ENCODE measurements at places on chromosomes 3 and 15.
A peak's percentile ranks its signal among the peaks of the same experiment; 100 is the strongest.

- DNase-seq: no peak
Measured at GRCh38 chr3:160754371-160754854, 1.6 kb upstream of the PPM1L start.

- DNase-seq: no peak
Measured at GRCh38 chr15:67781061-67781460, 44.2 kb upstream of the SKOR1 start.

DNA sequence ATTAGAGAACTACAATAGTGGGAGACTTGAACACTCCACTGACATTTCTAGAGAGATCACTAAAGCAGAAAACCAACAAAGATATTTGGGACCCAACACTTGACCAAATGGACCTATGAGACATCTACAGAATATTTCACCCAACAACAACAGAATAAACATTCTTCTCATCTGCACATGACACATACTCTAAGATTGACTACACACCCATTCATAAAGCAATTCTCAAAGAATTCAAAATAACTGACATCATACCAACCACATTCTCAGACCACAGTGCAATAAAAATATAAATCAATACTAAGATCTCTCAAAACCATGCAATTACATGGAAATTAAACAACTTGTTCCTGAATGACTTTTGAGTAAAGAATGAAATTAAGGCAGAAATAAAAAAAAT is 473.7 kb downstream of the LPP start:
- no peak for DNase-seq

DNA sequence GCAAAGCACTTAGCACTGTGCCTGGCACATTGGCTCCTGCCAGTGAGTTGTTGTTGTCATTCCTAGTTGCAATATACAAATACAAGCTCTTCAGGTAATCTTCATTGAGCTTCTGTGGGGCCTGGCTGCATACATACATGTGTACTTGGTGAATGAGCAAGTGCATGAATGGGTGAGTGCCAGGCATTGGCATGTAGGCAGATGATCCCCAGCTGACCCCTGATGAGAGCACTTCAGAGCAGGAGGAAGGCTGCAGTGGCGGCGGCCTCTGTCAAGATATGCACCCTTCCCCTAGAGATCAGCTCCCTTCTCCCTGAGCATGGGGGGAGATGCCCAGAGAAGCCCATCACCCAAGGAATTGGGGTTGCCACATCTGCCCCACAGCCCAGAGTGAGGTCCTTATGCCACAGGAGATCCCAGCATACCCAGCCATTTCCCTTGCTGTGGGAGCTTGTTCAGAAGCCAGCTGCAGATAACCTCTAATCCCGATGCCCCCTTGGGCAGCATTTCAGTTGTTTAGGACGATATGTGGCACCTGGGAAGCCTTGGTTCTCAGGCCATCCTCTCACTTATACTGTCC is 8.8 kb downstream of the CACNA2D3 start:
- DNase-seq: no peak

GRCh38 chr15:71541746-71542145 is 268.6 kb upstream of the NR2E3 start:
- DNase-seq: no peak

GRCh38 chr3:180358179-180358578 is 243.8 kb upstream of the TTC14 start:
- DNase-seq: no peak

- peak; percentile 11 for DNase-seq
Measured at GRCh38 chr3:113532698-113533533, 561 bp downstream of the SIDT1 start.

DNA sequence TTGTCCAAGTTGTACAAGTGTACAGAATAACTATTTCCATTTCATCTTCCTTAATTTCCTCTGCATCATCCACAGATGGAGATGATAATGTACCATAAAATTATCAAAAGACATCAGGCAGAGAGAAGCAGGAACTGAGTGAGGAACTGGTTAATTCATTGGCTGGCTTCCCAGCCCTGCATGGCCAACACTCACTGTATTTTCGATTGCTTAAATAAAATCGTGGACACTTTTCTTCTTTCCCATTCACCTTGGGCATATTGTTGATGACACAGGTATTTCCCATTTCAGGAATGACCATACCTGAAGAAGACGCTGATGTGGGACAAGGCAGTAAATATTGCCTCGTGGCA is 144.2 kb upstream of the ABHD17C start:
- DNase-seq: no peak

DNA sequence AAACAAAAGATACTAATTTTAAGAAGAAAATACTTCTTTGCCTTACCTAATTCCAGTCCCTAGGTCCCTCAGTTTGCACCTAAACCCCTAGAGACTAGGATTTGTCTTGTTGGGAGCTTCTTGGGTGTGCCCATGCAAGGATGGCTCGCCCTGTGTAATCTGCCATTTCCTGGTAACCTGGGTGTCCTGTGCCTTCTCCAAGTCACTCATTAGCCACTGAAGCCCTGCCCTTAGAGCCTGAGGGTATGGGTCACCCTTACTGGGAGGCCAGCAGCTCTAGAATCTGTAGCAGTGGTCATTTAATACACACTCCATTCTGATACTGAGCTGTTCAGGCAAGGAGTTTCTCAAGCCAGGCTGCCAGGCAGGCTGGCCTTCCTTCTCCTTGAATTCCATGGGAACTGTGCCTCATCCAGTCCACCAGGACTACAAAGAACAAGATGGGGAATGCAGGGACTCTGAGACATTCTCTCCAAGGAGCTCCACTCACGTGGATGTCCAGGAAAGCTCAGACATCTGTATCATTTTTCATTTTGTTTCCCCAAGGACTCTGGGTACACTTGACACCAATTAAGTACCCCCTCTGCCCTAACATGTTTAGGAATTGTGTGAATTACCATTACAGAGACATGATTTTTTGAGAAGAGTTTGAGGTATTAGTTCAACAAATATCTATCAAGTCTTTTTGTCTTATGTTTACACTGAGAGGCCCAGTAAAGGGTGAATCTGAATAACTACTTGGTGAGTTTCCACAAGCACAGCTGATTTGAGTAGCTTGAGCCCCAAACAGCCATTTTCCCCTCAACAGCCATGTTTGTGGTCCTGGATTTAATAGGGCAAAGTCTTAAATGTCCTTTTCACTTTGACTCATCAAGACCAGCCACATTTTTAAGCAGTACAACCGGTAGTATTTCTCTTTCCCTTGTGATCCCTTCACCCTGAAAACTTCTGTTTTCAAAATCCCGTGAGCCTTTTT is 52.6 kb downstream of the ARNT2 start:
- no peak for DNase-seq

GRCh38 chr3:159922193-159922840 is 66.3 kb upstream of the IL12A start:
- DNase-seq: no peak

DNA sequence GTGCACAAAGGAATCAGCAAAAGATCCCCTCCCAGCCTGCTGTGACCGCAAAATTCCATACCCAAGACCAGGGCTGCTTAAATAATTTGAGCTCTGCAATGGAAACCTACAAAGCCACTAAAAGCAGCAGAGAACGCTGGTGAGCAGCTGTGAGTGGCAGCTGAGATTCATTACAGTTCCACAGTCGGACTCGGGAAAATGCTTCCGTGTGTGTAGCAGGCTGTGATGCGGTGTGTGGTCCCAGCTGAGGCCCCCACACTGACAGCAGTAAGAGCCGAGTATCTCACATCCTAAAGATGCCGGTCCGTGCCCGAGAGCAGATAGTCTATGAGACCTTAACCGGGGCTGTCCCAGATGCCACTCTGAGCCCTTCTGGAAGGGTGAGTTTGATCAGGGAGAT is 37.4 kb downstream of the TM2D3 start:
- no peak for DNase-seq

- no peak for DNase-seq
Measured at GRCh38 chr3:32725721-32726120, 40.7 kb downstream of the CNOT10 start.

DNA sequence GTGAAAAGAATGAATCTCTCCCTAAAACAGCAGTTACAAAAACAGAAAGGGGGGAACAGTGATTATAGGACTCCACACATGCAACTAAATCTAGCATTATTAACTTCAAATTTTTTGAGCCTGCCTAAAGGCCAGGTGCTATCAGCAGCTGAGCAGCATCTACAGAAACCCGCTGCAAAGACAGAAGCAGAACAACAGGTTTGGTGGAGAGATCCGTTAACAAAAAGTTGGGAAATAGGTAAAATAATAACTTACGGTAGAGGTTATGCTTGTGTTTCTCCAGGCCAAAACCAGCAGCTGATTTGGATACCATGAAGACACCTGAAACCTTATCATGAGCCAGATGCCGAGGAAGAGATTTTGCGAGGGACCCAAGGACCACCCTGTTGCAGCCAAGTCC is 201.6 kb upstream of the UBE3A start:
- no peak for DNase-seq

- no peak for DNase-seq
Measured at GRCh38 chr3:8848696-8849131, 79.3 kb upstream of the OXTR start.

- DNase-seq: no peak
Measured at GRCh38 chr15:63243776-63244175, 33.6 kb upstream of the APH1B start.

GRCh38 chr15:26676115-26676514 is 96.8 kb downstream of the GABRB3 start:
- no peak for DNase-seq

DNA sequence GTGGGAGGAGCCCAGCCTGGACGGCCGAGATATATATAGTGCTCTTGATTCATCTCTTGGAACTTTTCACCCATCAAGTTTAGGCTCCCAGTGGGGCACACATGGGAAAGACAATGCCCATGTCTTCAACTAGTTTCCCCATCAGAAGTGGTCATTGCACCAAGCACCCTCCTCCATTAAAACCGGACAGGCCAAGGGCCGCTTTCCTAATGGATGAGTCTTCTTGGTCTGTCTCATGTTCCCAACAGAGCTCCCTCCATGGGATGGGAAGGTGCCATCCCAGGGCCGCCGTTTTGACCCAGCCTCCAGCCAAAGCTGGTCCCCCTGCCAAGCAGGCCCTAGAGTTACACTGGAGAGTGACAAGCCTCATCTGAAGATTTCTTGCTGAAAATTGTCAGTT is 34.7 kb upstream of the UBE2Q2 start:
- no peak for DNase-seq

GRCh38 chr15:49045751-49046219 is 461 bp downstream of the SECISBP2L start:
- DNase-seq: peak; percentile 7

DNA sequence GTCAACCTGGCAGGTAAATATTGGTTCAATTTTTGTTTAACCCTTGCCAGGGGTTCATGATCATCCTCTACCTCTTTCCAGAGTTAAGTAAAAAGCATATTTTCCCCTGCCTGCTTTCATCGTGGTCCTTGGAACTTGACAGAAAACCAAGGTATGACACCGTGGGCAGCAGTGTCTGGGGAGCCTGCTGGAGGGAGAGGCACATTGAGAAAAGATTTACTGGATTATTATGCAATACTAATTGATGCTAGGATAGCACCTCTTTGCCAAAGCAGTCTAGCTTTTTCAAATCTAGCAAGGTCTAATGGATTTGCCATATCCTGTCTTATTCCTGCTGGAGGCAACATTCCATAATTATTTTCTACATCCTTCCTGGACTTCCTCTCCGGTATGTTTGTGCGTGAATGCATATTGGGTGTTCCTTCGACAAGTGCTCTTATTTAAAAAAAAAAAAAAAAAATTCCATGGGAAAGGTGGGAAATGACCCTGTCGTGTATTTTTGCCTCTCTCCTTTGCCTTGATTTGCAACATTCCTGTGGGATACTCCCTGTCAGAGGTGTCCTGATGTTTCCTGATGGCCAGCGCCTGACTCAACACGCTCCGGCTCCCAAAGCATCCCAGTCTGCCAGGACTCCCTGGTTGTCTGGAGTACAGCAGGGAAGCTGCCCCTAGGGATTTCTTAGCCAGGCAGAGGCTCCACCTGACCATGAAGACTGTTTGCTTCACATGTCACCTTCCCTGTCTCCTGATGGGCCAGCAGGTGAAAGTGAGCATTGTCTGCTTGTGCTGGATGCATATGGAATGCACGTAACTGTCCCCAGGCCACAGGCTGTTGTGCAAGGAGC is 6.3 kb downstream of the BHLHE40 start:
- no peak for DNase-seq

- DNase-seq: no peak
Measured at GRCh38 chr3:111882194-111882593, 23.1 kb downstream of the PHLDB2 start.

GRCh38 chr3:186150041-186150830 is 41.3 kb upstream of the ETV5 start:
- no peak for DNase-seq

DNA sequence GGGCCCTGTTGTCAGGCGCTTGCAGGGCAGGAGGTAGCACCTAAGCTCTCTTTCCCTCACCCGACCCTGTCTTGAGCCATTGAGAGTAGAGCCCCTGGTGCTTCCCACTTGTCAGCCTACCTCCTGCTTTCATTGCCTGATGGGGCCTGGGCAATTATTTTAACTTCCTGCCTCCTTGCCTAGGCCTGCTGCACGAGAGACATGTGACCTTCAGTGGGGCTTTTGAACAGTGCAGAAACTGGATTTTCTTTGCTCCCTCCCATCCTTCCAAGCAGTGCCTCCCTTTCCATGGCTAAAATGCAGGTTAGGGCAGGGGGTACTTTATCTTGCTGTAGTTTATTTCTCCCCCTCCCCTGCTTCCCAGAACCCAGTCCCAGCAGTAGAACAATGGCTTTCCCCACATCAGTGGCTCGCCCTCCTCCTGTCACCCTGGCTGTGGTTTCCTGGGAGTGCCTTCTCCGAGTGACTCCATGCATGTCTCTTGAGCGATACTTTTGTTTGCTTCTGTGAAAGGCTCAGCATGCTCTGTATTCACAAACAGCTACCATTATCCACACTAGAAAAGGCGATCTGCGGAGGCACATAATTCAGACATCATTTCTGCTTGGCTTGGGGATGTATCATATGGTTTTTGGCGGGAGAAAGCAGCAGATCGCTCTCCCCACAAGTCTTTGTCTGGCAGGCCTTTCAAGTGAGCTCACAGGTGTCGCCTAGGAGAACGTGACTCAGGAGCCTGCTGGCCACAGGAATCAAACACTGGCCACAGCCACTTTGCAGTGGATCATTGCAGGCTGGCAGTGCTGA is 24.1 kb downstream of the PDIA5 start:
- no peak for DNase-seq

GRCh38 chr15:80419546-80419945 is 15.4 kb downstream of the ARNT2 start:
- DNase-seq: no peak

GRCh38 chr3:21100656-21101359 is 650.2 kb downstream of the ZNF385D start:
- no peak for DNase-seq

DNA sequence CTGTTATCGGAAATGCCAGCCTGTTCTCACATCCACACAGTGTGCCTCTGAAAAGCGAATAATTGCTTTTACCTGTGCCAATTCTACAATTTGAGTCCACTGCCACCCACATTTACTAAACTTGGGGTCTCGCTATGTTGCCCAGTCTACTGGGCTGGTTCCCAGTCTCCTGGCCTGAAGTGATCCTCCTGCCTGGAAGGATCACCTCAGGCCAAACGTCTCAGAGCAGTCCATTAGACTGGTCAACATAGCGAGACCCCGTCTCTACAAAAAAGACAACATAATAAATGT is 827 bp upstream of the INO80 start:
- no peak for DNase-seq

All from activated T-cell treated with anti-CD3 and anti-CD28 coated beads for 24 hours (primary cell).